Breast epithelium (tissue), 4 donors: ENCODE measurements at places on chromosomes 1 and 21. TPM values are rescaled to one million over a fixed set of nuclear protein-coding genes. Genes with fewer than 3 reads are reported as not detected.

- H3K36me3 ChIP-seq = no peaks in the 10 kb centered on the region
- H3K27ac ChIP-seq = no peak overlapping the region
- no peak overlapping the region for H3K4me3 ChIP-seq
These were observed 11.6 kb downstream of the GNAI3 start for GRCh38 chr1:109559995-109560394.

- H3K27me3 ChIP-seq = no peaks in the 10 kb centered on the region
- no peak overlapping the region for H3K27ac ChIP-seq
- no peaks in the 10 kb centered on the region for H3K36me3 ChIP-seq
- H3K4me1 ChIP-seq = no peaks in the 10 kb centered on the region
- no peak for DNase-seq
These were observed 393.6 kb downstream of the PTPRU start for GRCh38 chr1:29629814-29630516.

Gene ICOSLG
- total RNA-seq = 4.2 TPM

DNA sequence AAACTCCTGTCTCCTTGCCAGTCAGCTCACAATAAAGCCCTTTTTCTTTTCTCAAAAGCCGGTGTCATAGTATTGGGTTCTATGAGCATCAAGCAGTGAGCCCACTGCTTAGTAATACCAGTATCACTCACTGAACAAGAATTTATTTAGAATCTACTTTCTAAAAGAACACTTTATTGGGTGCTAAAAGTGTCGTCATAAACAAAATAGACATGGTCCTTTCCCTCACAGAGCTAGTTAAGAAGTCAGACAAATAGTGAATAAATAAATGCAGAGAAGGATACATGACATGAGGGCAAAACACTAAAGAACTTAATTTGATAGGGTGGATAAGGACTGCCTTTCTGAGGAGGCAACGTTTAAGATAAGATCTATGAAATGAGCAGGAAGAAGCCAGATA lies 32.2 kb downstream of the EVI5 start:
- no peaks in the 10 kb centered on the region for H3K27me3 ChIP-seq
- no peak for DNase-seq
- H3K27ac ChIP-seq = no peak overlapping the region
- no peak overlapping the region for H3K4me3 ChIP-seq
- no peaks in the 10 kb centered on the region for H3K4me1 ChIP-seq

Gene MAN1C1
- total RNA-seq = 6.9 TPM

GRCh38 chr1:63773815-63774616 lies at the start of gene ROR1:
Gene ROR1 (plus strand): TSS chr1:63774017.
- H3K27ac ChIP-seq = peak within 1 kb of the TSS; percentile 81
- peak; percentile 80 for DNase-seq
- H3K4me1 ChIP-seq = no peaks in the 10 kb centered on the region
- no peaks in the 10 kb centered on the region for H3K27me3 ChIP-seq
